ENCODE measurements at places on chromosomes 6 and 20.

DNA sequence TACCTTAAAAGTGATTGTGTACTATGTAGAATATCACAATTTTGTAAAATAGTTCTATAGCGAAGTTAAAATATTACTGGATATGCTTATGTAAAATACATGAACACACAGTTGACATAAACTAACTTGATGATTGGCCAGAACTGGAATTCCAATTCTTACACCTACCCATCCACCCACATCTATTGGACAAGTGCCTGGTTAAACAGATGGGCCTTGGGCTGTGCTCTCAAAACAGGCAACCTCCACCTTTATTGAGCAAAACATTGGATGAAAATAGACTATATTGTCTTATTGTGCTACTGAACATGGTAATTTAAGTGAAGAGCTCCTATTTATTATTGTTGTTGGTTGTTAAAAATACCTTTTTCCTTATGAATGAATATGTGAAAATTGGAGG is 154.0 kb upstream of the FLRT3 start:
- DNase-seq = no peak

DNA sequence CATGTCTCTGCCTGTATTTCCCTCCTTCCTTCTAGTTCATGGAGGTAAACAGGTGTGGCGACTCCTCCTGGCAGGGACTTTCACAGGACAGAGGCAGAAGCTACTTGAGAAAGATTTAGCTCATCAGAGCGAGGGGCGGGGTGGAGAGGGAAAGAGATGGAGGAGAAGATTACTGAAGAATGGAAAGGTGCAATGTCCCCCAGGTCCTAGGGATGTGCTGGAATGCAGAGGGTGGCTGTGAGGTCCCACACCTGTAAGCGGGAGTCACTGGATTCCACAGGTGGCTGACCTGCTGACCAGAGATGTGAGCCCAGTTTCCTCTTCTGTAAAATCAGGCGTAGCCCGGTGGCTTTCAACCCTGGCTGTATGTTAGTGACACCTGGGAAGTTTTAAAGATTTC is 199.2 kb upstream of the SULF2 start:
- no peak for DNase-seq

DNA sequence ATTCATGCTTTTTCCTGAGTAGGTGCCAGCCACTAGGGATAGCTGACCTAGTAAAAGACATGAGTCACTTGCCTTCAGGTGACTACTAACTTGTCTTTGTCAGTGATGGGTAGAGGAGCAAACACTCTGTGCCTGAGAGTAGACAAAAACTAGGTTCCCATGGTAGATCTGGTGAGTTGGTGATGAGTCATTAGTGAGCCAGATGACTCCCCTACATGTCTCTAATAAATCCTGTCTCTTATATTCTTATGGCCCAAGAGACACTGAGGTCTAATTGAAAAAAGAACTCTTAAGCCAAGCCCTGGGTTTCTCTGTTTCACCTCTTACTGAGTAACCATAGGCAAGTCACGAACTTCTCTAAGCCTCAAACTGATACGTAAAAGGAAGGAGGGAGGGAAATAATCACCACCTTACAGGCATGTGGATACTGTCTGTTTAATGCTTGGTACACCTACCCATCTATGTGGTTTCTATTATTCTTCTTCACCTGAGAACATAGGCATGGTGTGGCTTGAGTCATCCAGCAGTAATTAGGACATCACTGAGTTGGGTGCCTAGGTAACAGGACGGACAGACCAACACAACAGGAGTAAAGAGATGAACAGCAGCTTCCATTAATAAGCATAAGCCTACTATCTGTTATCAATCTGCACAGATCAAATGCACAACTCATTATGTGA is 20.3 kb downstream of the TTPAL start:
- DNase-seq = peak; percentile 98

DNA sequence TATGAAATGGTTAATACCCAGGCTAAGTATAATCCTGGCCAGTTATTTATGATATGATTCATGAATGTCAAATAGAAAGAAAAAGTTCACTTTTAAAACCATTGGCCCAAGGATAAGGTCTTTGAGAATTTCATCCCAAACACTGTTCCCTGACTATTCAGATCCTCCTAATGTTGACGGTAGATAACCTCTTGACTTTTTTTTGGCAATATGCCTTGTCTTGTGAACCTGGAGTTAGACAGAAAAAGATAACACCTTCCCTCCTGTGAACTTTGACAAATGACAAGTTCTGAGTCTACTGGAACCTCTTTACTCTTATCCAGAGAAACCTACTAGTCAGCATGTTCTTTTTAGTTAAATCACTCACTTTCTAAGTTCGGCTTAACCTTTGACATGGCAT is 166.8 kb upstream of the PREP start:
- DNase-seq = no peak

GRCh38 chr6:29629571-29629970 is 3.4 kb downstream of the GABBR1 start:
- no peak for DNase-seq

GRCh38 chr6:15622045-15622740 is 40.6 kb downstream of the DTNBP1 start:
- peak; percentile 11 for DNase-seq

- peak; percentile 19 for DNase-seq
These were observed 416 bp downstream of the PTPRK start for GRCh38 chr6:128519931-128520435.

- no peak for DNase-seq
These were observed 43.4 kb upstream of the BLCAP start for GRCh38 chr20:37571033-37571432.

DNA sequence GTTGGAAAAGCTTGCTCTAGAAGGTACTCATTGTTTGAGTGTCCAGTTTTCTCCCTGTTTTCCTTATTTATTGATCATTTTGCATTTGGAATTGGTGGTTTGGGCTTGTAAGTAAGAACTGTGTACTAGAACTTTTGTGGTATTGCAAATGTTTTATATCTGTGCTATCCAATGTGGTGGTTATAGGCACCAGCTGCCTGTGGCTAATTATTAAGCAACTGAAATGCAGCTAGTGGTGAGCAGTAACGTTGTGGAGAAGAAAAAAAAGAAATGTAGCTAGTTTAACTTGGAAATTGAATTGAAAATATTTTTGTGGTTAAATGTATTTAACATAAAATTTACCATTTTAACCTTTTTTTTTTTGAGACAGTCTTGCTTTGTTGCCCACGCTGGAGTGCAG is 50.7 kb upstream of the MAPK13 start:
- no peak for DNase-seq

DNA sequence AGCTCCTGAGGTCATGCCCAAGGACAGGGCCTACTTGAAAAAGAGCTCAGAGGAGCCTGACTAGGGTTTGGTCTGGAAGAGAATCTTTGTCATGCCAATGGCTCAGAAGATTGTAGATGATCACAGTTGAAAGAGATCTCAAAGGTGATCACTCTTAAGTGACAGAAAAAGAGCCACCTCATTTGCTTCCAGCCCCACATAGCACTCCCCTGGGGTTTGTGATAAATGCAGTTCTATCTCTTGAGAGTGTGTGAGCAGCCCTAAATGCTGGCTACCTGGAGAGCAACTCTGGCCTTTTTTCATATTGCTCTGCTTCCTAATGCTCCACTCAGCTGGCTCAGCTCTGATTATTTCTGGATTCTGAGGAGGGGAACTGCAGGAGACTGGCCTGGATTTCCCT is 39.3 kb downstream of the KLHL32 start:
- no peak for DNase-seq

- no peak for DNase-seq
These were observed 64.4 kb downstream of the TRERF1 start for GRCh38 chr6:42387336-42387735.

All from fibroblast of skin of right biceps (primary cell).